ENCODE measurements at places on chromosomes 5 and 9.
A peak's percentile ranks its signal among the peaks of the same experiment; 100 is the strongest.

DNA sequence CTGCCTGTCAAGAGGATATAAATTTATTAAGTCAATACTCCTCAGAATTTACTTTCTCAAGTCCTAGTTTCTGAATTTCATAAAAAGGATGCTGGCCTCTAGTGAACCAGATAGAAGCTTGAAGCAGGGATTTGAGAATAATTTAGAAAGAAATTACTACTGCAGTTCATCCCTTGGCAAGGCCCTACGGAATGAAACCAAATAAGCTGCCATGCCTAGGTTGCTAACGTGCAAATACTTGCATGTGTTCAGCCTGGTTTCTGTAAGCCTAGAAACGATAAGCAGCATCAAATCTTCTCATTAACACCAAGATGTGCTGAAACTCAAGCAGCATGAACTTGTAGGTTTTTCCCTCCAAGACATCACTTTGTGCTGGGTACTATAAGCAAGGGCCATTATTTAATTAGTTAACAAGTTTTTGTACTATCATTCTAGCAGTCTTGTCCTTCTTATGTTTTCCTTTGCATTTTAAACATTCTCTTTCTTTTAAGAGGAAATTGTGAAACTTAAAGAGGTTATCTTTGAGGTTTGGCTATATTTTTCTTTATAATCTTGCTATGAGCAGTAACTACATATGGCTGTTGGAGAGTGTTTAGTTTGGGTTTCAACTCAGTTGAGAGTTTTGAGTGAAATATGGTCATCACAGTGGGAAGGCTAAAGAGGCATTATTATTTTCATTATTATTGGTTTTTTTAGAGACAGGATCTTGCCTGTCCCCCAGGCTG, 71.8 kb downstream of the ADAMTSL1 start:
- DNase-seq: no peak

- no peak for DNase-seq
Observed at GRCh38 chr5:122385808-122386207, 73.8 kb downstream of the SNCAIP start.

GRCh38 chr5:146947181-146947941, 68.8 kb upstream of the PPP2R2B start:
- DNase-seq: peak; percentile 43

DNA sequence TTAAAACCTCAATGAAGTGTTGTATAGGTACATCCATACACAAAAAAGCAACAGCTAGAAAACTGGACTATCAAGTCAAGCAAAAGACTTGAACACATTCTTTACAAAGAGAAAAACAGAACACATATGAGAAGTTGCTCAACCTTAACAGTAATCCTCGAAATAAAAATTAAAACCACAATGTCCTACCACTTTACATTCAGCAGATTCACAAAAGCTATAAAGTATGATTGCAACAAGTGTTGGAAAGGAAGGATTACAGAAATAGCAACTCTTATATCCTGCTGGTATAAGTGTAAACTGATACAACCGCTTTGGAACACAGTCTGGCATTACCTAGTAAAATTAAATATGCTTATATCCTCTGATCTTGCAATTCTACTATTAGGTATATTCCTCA, 28.5 kb upstream of the GOLGA1 start:
- DNase-seq: no peak

GRCh38 chr9:83965350-83966208, 14.4 kb downstream of the HNRNPK start:
- no peak for DNase-seq

DNA sequence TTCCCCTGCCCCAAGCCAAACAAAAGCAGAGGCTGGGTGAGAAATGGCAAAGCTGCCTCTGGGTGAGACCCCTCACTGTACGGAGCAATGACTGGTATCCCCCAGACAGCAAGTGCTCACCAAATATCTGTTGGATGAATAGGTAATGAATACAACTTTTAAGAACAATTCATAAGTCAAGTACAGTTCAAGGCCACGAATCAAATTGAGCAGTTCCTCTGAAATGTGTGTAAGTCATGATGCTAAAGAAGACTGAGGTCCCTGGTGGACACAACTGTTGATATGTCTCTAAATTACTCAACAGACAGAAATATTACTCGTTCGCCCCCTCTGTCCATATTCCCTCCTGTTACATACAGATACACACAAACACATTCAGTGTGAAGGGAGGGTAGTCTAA, 160.7 kb downstream of the GLIS3 start:
- DNase-seq: no peak

GRCh38 chr9:34646211-34647083, at the start of gene GALT:
Gene GALT, plus strand, starts transcription at chr9:34646675. Its CDS starts 30 bp downstream, at chr9:34646705.
- peak; percentile 99 for DNase-seq

- no peak for DNase-seq
Observed at GRCh38 chr9:78788101-78788500, 491.2 kb downstream of the PSAT1 start.

DNA sequence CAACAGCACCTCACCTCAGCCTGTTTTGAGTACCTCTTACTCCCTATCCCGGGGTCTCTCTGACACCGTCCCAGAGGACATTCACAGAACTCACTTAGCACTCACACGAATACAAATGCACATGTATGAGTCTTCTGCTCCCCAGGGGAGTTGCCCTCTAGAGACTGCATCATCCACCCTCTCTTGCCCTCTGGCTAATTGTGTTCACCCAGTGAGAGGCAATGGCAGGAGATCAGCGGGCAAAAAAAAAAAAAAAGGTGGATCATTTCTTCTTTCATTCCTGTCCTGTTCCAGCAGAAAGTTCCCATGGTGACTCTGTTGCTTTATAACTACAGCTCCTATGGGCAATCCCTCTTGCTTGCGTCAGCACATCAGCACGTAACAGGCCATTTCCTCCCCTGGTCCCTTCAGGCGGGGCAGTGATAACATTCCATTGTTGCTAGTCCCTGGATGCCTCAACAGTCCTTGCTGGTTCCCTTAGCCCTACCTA, 23.5 kb upstream of the SNX2 start:
- peak; percentile 36 for DNase-seq

GRCh38 chr9:123414936-123415930, 59.2 kb downstream of the CRB2 start:
- no peak for DNase-seq

- no peak for DNase-seq
Observed at GRCh38 chr5:56359809-56360685, 126.9 kb upstream of the ANKRD55 start.

- no peak for DNase-seq
Observed at GRCh38 chr5:102747386-102748166, 7.5 kb upstream of the PAM start.

DNA sequence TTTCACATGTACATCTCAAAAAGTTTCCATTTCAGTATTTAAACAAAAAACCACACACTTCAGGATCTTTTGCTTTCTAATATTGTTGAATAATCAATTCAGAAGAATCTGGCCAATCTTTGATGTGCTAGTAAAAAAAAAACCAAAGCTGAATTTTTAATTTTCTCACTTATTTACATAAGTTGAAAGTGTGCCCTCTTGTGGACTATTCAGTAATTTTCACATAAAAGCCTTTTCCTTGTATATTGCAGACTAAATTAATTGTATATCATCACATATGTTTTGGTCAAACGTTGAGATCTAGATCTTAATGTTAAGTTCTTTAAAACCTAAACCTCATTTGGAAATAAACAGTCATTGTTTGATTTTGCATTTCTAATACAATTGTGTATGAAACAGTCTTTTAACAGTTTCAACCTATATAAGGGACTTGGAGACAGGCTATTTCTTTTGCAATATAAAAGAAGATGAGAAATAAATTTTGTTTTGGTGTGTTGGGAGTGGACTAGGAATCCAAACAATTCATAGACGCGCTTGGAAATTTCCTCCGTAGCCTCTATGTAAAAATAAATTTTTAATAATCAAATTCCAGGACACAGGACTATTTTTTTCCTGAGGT, 68.1 kb downstream of the NIPBL start:
- DNase-seq: peak; percentile 52

DNA sequence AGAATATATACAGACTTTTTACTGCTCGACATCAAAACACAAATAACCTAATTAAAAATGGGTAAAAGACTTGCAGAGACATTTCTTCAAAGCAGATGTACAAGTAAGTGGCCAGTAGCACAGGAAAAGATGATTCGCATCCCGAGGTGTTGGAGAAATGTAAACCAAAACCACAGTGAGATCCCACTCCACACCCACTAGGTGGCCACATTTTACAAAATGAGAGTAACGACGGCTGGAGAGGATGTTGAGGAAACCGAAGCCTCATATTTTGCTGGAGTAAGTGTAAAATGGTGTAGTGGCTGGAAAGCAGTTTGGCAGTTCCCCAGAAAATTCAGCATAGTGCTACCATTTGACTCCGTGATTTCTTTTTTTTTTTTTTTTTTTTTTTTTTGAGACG, 21.3 kb upstream of the GBGT1 start:
- DNase-seq: peak; percentile 61

- no peak for DNase-seq
Observed at GRCh38 chr9:2174306-2174705, 159.2 kb downstream of the SMARCA2 start.

GRCh38 chr5:40485021-40485998, 194.4 kb upstream of the PTGER4 start:
- DNase-seq: no peak

- no peak for DNase-seq
Observed at GRCh38 chr5:5398071-5398470, 24.4 kb upstream of the ICE1 start.

DNA sequence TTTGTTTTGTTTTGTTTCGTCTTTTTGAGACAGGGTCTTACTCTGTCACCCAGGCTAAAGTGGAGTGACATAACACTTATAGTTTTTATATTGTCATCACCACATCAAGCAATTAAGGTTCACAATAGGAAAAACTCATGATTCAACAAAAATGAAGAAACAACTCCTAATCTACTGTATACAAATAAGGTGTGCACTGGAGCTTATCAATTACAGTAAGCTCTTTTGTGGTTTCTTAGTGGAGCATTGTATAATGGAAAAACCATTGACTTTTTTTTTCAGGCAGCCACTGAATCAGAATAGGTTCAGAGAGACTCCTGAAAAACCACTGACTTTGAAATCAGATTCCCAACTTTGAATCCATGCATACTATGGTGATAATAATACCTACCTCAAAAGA, 10.8 kb upstream of the PLIN2 start:
- no peak for DNase-seq

- no peak for DNase-seq
Observed at GRCh38 chr5:139985290-139985689, 57.8 kb downstream of the NRG2 start.

- no peak for DNase-seq
Observed at GRCh38 chr5:147190331-147190730, 44.5 kb upstream of the STK32A start.

GRCh38 chr9:109817846-109818472, 38.0 kb downstream of the PALM2AKAP2 start:
- DNase-seq: peak; percentile 60

DNA sequence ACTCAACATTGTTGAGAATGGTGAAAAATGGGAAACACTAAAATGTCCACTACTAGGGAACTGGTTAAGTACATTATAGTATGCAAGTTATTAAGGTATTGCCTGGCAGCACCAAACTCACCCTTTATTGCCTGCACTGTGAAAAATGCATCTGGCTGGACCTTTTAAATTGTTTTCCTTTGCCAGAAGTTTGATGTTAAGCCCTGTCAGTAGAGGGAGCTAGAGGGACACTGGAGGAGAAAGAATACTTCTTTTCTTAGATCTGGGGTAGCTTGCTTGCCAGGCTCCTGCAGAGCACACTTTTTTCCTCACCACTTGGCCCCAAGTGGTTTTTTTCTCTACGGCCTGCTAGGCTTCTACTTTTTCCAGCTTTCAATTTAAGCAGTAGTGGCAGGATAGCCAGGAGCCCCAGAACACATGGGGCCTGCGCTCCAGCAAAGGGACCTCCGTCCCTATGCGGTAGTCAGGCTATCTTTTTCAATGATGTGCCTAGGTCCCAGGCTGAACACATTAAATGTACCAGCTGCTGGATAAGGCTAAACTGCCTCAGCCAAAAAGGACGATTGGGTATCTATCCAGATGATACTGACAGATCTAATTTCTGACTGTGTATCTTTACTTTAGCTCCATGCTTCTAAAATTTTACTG, 8.0 kb upstream of the HABP4 start:
- DNase-seq: no peak

DNA sequence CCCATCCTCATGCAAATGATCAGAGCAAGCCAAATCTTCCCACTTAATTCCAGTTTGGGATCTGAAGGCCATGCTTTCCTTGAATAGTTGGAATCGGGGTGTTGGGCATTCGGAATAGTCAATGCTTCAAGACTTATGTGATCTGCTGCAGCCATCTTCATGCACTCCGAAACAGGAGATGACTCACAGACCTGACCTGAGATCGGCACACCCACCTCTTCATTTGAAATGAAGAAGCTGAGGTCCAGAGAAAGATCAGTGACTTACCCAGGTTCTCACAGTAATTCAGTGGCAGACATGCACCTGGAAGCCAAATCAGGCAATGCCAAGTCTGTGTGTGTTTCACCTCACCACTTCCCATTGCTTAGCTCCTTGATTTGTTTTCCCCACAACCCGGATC, 33.0 kb downstream of the FOXD1 start:
- DNase-seq: no peak

DNA sequence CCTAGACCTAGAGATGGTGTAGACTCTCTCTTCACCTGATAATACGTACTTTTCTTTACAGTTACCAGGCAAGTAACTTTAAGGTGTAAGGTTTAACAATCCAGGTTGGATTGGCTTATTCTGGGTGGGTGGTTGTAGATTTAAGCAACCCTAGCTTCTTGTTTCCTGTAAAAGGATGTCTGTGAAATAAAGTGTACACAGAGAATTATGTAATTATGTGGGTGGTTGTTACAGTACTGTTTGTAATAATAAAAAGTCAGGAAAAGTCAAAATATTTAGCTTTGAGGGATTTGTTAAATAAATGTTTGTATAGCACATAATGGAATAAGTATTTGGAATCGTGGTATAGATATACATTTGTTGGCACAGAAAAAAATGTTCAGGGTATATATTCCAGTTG, 43.7 kb upstream of the F2R start:
- DNase-seq: no peak

DNA sequence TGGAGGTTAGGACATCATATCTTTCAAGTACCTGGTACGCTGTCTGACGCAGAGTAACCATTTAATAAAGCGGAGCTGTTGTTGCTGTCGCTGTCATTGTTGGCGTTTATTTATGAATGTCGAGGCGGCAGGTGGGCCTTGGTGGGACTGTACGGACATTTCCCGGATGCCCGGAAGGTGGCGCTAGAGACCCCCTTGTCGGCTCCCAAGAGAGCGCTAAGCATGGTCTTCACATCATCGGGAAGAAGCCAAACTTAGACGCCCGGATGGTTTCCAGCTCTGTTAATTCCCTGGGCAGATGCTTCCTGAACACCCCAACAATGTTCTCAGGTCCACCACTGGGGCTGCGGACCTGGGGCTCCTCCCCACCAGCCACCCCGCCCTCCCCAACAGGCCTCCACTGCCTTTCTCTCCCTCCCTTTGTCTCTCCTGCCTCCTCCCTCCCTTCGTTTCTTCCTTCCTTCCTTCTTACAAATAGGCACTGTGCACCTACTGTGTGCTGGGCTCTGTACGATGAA, 54.1 kb downstream of the DUSP1 start:
- peak; percentile 91 for DNase-seq

- no peak for DNase-seq
Observed at GRCh38 chr9:108389056-108389455, 466.7 kb downstream of the ACTL7B start.

GRCh38 chr5:1105350-1106265, 6.3 kb downstream of the SLC12A7 start:
- no peak for DNase-seq

- DNase-seq: no peak
Observed at GRCh38 chr9:34717996-34718614, 8.2 kb upstream of the CCL21 start.

- DNase-seq: no peak
Observed at GRCh38 chr9:122392714-122393113, 21.9 kb downstream of the PTGS1 start.

Data from HAP-1 (cell line).